ENCODE measurements at places on chromosomes 7 and 10. TPM values are rescaled to one million over a fixed set of nuclear protein-coding genes. Genes with fewer than 3 reads are reported as not detected.

The PMS2 gene
- total RNA-seq = 21.6 TPM

The MRPS33 gene
- total RNA-seq = 118 TPM

The AKR1C2 gene
- 376 TPM for total RNA-seq

The FAM24B gene
- 4.3 TPM for total RNA-seq

The SFRP5 gene
- total RNA-seq = not detected

Measured in fibroblast of the aortic adventitia (primary cell).